Activated CD8-positive, alpha-beta T cell treated with anti-CD3 and anti-CD28 coated beads for 36 hours (primary cell): ENCODE measurements at places on chromosomes 2 and 18.

- no peak for DNase-seq
Observed at GRCh38 chr2:201939453-201939941, 94.2 kb upstream of the FZD7 start.

DNA sequence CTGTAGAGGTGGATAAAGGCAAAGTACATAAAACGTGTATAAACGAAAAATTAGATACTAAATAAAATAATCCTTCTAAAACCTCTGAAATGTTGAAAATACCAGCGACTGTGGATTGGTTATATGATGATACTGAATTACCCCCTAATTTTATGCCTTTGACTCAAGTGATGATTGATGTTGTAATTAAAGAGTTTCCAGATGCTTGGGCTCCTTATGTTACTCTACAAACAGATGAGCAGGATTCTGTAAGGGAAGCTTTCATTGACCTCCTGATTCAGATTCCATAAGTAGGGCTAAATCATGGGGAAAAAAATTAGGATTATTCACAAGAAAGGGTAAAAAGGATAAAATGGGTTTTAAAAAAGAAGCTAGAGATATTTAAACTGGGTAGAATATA is 418.2 kb upstream of the SLC39A10 start:
- no peak for DNase-seq

GRCh38 chr2:134505446-134505845 is 213.4 kb downstream of the TMEM163 start:
- no peak for DNase-seq

DNA sequence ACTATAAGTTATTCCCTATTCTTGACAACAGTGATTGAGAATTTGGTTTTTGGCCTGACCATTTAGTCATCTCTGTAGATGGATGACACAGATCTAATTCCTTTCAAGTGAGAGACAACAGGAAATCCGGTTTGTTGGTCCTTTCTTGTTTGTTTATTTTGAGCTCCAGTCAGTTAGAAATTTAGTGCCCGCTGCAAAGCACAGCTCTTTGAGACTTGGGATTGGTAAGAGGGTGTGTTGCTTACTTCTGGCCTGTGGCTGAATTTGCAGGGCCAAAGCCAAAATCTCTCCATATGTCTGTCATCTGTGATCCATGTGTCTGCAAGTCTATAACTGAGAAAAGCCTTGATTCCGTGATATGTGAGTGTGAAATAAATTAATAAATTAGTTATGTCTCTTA is 74.3 kb downstream of the BIN1 start:
- no peak for DNase-seq

GRCh38 chr18:78090584-78090983 is 840.9 kb downstream of the GALR1 start:
- DNase-seq: no peak

DNA sequence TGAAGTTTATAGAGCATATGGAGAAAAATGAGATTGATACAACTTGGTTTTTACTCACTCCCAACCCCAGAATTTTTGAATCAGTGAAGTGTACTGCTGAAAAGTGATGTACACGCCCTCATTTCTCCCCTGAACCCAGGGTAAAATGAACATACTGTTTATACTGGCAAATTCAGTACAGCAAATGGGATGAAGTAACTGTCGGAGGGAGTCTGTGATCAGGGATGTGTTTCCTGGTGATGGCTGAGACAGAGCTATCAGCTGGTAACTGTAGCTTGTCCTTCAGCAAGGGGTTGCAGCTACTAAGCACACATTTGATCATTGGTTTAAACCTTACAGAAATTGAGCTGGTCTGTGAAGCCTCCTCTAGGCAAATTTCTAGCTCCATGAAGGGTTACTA is 191.6 kb downstream of the PTPRM start:
- DNase-seq: no peak

DNA sequence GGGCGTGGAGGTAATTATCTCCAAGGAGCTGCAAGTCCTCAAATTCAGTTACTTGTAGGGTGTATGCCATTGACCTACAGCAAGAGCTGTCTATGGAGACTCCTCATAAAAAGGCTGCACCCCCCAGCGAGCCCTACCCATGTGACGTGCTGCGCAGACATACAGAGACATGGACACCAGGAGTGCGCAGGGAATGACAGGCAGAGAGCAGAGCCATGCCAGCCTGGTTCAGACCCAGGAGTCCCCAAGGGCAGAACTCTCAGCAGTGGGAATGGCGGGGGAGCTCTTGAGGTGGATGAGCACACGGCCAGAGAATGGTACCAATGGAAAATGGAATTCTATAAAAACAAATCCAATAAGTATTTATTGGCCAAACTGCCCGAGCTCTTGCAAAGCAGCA is 310.1 kb downstream of the MYCN start:
- no peak for DNase-seq

GRCh38 chr2:169039702-169040101 is 8.6 kb upstream of the ABCB11 start:
- DNase-seq: no peak

- DNase-seq: no peak
Observed at GRCh38 chr2:147818741-147819140, 26.1 kb upstream of the ACVR2A start.

- DNase-seq: no peak
Observed at GRCh38 chr18:3458378-3458777, 8.4 kb downstream of the TGIF1 start.

- DNase-seq: no peak
Observed at GRCh38 chr2:12340164-12340563, 376.6 kb upstream of the TRIB2 start.

DNA sequence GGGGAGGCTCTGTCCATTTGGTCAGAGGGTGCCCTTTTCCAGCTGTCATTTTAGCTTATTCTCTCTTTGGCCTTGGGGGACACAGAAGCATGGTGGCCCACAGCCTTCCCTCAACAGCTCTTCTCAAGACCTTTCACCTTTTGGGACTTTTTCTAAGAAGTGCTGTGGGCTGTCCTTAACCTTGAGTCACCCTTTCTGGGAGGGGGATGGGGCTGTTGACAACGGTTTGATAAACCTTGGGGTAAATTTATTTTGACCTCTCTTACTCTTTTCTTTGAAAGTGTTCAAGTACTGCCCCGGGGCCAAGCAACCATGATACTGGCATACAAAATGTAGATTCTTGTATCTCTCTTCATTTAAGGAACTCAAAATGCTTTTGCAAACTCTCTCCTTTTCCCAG is 13.7 kb downstream of the IGFBP5 start:
- DNase-seq: no peak

- no peak for DNase-seq
Observed at GRCh38 chr2:30439879-30440278, 7.2 kb upstream of the LCLAT1 start.

- peak; percentile 41 for DNase-seq
Observed at GRCh38 chr2:60515721-60516226, 37.7 kb downstream of the BCL11A start.

DNA sequence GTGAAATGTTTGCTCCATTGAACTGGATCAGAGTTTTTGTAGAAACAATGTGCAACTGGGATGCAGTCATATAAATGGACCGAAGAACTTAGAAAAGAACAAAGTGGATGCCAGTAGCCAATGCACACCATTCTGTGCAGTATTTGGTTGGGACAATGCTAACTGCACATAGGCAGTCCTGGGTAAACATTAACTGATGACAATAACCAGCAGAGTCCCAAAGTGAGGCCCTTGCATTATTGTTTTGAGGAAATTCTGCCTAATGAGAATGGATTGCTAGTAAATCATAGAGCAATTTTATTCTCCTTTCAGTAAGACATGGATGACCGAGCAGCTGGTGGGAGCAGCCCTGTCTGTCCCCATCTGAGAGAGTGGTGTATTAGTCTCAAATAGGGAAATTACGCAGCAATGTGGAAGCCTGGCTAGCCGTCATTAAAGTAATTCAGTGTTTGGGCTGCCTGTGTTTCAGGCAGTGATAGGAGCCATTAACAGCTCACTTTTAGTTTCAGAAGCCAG is 94.9 kb downstream of the KCTD1 start:
- no peak for DNase-seq

DNA sequence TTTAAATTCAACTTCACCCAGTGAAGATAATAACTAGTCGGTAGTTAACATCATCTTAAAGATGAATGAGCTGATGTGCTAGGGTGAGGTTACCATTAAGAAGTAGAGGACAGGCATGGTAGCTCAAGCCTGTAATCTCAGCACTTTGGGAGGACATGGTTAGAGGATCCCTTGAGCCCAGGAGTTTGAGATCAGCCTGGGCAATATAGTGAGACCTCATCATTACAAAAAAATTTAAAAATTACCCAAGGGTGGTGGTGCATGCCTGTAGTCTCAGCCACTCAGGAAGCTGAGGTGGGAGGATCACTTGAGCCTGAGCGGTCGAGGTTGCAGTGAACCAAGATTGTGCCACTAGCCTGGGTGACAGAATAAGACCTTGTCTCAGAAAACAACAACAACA is 4.7 kb downstream of the GALNT5 start:
- no peak for DNase-seq

GRCh38 chr2:37555457-37555856 is 116.0 kb downstream of the CDC42EP3 start:
- peak; percentile 41 for DNase-seq

GRCh38 chr2:105870858-105871257 is 126.1 kb downstream of the NCK2 start:
- DNase-seq: no peak

DNA sequence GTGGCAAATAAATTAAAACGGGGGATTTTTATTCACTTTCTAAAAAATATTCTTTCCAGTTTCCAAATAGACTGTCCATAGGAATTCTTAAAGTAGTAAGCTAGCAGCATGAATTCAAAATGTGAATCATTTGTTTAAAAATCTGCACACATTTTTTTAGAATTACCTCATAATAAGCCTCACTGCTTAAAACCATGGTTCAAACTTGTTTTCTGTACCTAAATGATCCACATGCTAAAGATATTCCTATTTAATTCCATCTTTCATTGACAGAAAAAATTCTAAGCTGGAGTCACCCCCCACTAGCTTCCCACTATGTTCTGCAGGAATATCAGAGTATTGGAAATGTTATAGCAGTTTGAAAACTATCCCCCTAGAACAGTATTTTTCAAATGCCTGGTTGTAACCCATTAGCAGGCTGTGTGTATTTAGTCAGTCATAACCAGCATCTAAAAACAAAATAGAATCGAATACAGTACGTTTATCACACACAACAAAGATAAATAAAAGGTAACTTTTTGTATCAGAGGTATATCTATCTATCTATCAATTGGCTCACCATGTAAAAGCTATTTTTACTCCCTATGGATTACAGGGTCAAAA is 11.2 kb upstream of the IKZF2 start:
- DNase-seq: no peak

DNA sequence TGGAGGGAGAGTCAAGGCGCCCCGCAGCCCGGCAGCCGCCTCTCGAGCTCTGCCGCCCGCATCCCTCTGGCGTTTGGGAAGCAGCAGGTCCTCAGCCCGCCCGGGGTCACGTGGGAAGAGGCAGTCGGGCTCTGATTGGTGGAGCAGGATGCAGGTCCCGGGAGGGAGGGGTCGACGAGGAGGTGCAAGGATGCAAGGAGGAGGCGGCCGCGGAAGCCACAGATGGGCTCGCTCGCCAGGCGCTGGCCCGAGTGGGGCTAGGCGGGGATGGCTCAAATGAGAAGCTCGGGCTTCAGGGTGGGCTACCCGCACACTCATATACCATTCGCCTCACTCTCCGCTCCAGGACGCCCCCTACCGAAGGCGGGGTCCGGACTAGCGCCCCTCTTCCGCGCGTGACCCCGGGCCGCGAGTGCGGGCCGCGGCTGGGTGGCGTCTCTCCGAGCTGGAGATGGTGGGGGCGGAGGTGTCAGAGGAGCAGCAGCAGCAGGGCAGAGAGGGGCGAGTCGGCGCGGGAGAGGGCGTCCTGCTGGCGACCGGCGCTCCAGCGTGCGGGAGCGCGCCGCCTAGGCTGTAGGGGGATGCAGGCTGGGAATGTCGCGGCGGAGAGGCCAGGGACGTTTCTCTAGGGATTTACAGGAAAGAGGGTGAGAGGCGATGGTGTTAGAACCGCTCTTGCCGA is at the start of gene TMEFF2:
Gene TMEFF2 (minus strand): TSS at position 68 of the 682 bp plus-strand sequence. CDS start 409 bp downstream, outside the sequence.
- peak; percentile 67 for DNase-seq

GRCh38 chr2:212073360-212073759 is 465.2 kb downstream of the ERBB4 start:
- DNase-seq: no peak

DNA sequence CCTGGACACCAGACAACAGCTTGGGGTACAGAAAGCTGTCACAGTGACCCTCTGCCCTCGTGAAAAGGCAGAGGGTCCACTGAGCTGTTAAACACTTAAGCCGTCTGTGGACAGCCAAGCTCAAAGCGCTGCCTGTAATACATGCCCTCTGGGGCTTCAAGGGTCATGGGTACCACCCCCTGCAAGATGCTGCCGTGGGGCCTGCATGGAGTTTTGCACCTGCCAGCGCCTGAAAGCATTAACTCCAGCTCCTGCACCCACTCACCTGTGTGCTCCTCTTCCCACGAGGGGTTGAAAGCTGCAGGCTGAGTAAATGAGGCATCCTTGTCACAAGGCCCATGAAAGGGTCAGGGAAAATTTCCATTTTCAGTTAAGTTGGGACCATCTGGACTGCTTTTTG is 70.6 kb upstream of the PHLPP1 start:
- DNase-seq: no peak

DNA sequence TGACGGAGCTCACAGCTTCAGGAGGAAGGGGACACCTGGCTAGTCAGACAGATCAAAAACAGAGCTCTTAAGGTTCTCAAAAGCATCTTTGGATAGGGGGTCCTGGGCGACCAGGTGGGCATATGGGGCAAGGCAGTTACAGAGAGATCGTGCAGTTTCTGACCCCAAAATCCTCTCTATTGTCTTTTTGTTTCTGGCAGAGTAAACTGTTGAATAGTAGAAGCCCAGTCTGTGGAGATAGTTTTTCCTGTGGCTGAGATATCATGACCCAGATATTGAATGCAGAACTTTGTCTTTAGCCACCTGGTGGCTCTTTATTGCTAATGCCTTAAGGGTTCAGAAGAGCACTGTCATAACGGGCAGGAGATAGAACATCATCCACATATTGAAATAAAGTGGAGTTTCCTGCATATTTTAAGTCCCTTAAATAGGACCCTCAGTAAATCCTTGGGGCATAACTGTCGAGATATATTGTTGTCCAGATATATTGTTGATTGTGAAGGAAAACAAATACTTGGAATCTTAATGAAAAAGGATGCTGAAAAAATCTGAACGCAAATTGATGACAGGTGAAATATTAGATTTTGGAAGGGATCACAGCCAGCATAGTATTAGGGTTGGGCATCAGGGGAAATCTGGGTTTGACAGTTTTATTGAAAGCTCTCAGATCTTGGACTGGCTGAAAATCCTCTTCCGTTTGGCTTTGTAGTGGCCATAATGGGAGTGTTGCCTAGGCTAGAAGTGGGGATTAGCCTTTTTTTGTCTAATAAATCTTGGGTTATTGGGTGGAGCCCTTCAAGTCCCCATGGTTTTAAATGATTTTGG is 14.1 kb upstream of the ZDBF2 start:
- DNase-seq: no peak
